ENCODE measurements at places on chromosomes 1 and 21.

DNA sequence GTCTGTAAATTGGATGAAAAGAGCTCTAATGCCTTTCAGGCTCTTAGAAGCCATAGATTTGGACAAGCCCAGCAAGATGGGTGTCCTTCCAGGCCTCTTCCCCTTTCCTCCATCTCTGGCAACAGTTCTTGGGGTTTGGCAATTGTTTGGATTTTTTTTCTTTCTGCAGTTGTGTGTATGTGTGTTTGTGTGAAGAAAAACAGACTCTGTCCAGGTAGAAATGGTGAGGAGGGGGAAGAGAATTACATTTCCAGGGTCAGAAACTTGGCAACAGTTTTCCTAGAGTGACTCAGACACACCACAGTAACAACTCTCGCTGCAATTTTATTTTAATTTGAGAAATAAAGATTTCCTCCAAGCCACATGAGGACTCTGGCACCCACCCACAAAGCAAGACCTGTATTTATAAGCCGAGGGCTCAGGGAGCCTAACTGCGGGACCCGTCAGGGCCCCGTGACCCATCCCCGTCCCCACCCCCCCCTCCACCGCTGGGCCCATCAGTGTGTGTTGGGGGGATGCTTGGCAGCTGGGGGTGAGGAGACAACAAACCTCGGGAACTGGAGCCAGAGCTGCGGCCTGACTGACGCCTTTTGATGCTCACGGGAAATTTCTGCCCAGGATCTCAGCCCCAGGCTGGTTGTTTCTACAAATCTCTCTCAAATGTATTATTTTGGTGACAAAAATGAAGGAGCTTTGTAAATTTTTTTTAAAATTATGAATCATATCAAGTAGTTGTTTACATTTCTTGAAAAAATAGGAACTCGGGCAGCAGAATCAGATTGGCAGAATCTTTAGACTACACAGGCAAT lies 4.4 kb downstream of the TMEM200B start:
- no peak for DNase-seq

DNA sequence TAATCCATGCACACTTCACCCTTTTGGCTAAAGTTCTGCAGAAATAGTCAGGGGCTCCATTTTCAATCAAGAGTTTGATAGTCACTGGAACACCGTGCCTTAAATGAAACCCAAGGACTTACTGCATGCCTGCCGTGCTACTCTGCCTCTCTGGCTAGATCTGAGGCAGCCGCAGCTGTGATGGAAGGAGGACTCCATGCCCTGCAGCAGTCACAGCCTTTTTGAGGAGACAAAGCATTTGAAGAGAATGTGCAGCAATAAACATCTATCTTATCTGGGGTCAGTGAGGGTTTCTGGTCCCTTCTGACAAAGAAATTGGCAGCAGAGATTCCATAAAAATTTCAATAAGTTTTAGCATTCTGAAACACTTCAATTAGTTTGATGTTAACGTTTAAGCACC lies 78.0 kb downstream of the BCAR3 start:
- no peak for DNase-seq

- DNase-seq: no peak
Measured at GRCh38 chr1:26020941-26021646, 481 bp upstream of the EXTL1 start.

DNA sequence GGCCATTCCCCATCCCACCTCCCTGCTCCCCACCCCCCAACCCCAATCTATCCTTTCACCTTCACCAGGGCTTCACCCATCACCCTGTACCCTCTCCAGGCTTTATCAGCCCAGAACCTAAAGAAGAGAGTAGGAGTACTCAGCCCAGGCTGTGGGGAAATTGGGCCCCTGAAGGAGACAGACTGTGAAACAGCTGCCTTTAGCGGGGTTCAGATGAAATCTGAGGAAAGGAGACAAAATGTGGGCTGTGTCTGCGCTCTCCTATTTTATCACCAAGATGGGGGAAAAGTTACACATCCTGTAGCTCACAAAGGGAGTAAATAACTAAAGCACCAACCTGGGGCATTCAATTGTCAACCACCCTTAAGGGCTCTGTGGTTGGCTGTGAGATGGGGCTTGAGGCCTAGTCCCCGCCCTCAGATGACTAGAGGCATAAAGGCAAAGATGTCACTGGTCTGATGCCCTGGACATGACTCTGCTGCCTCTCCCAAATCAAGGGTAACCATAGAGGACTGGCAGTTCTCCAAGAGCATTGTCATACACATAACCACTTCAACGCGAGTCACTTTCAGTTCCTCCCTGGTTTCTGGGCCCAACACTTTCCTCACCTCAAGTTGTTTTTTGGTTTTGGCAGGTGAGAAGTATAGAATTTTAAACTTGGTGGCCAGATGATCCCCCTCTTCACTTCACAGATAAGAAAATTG lies 30.0 kb downstream of the SLC27A3 start:
- peak; percentile 13 for DNase-seq

DNA sequence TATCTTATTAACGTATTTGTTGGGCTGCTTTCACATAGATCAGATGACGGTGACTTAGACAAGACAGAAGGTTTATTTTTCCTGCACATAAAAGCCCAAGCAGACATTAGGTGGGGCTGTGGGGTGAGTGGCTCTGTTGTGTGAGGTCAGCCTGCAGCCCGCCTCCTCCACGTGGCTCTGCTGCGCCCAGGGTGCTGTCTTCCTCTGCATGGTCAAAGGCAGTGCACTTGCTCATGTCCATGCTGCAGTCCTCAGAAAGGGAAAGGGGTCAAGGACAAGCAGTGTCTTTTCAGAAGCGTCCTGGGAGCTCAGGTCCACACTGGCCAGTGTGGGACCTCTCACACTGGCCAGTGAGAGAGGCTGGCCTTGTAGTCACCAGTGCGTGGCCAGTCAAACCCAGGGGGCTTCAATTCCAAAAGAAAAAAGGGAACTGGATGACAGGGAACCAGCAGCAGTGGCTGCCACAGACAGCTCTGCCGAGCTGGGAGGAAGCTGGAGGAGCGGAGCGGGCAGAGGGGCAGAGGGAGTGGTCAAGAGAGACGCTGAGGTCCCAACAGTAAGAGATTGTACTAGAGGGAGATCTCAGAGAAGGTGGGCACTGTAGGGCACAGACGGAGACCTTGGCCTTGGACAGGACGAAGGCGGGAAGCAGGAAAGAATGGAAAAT lies 35.9 kb upstream of the SLC45A1 start:
- no peak for DNase-seq

DNA sequence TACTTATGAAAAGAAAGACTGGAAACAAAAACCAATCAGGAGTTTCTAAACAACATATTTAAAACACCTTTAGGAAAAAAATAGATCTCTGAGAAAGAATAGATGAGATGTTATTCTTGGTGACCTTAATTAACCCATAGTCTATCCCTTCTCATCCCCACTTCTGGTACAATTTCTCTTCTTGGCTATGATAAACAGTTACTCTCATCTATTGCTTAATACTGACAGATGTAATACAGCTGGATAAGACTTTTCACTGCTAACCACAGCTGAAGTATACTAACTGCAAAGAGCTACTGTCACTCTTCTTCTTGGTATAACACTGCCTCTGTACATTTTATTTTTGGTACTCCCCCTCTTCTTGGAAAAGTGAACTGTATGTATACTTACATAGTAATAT lies 15.2 kb downstream of the EXTL2 start:
- no peak for DNase-seq

GRCh38 chr1:182802006-182802803 lies 12.6 kb downstream of the NPL start:
- DNase-seq: no peak

GRCh38 chr21:29235714-29236197 lies 63.0 kb upstream of the BACH1 start:
- no peak for DNase-seq

DNA sequence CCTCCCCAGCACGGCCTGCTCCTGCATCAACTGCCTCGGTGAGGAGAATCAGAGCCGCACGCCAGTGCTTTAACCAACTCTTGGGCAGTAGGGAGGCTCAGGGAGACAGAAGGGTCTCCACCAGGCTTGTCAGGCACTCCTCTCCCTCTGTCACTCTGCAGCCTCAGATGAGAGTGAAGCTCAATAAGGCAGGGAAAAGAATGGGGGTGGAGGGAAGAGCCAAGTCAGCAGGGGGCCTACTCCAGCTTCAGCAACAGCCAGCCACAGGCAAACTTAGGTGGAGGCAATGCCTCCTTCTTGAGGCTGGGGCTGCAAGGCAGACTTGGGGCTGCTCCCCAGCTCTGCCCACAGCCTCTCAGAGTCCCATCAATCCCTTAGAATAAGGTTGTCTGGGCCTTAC lies 51.8 kb upstream of the A3GALT2 start:
- DNase-seq: no peak

DNA sequence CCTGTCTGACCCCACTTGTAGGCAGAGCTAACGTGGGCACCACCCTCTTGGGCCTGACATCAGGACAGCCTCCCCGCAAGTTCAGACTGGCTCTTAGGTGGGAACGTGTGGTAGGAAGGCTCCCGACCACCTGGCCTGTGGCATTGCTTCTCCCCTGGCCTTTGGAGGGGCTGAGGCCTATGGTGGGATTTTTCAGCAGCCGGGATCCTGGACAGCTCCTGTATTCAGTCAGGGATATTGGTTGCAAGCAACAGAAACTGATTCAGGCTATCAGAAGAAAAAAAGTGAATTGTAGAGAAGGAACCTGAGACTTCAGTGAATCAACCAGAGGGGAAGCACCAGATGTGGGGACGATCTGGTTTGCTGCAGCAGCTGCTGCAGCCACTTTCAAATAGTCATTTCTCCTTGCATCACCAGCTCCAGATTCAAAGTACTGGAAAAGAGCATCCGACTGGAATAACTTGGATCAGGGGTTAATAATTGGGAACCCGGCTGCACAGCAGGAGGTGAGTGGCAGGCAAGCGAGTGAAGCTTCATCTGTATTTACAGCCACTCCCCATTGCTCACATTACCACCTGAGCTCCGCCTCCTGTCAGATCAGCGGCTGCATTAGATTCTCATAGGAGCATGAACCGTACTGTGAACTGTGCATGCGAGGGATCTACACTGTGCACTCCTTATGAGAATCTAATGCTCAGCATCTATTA lies 5.9 kb downstream of the RNF186 start:
- no peak for DNase-seq

DNA sequence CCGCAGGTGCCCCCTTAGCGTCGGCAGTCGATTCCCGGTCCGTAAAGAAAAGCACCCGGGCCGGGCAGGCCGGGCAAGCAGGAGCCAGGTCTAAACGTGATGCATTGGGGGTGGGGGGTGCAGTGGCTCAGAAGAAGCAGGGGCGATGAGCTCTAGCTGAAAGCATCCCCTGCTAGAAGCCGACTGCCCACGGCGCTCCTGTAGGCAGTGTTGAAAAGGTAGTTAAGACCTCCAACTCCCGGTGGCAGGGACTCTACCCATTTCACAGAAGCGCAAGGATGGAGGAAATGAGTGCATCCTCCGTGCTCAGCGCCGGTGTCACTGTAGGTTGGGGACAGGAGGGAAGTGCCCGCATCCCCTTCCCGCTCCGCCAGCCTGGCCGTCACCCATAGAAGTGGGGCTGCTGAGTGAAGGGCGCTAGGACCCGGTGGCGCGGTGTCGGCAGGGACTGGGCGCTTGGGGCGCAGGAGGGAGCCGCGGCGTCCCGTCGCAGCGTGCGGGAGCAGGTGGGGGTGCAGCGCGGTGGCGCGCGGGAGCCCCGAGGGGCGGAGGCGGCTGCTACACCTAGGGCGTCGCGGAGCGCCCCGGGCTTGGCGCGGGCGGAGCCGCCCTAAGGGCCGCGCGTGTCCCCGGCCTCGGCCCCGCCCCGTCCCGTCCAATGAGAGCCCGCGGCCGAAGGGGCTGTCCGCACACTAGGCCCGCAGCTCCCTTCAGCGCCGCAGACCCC lies at the start of gene WNT2B:
WNT2B (plus strand) TSS at position 688 of the 727 bp plus-strand sequence. CDS start 298 bp downstream, outside the sequence.
- DNase-seq: no peak

GRCh38 chr1:160800645-160801408 lies 4.9 kb downstream of the LY9 start:
- no peak for DNase-seq

- DNase-seq: no peak
Measured at GRCh38 chr1:31517301-31517700, 59.0 kb upstream of the TINAGL1 start.

DNA sequence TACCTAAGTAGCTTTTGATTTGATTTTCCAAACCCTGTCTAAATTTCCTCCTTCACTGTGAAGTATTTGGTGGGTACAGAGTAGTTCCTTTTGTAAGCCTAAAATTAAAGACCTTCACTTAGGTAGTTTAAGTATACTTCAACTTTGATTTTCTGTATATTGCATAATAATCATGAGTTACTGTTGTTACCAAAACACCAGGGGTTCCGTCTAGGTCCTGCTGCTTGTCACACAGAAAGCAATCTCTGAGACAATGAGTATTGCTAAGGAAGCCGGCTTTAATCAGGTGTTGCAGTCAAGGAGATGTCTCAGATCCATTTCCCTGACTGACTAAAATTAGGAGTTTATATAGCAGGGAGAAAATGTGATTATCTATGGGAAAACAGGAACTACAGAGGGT lies 15.3 kb downstream of the RPS6KC1 start:
- no peak for DNase-seq

DNA sequence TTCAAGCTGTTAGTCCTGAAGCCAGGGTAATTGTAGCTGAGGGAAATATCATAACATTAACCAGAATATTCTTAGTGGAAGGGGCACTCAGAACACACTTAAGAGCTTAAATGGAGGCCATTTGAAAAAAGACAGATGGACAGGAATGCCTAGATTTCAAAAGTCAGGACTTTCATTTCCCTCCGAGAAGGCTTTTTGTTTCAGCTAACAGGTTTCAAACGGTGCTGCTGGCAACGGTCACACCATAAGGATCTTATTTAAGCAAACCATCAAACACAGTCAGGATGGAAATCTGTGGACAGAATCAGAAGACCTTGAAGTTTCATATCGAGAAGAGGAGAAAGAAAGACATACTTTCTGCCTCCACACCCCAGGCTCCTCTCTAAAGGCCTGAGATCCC lies 70.1 kb downstream of the SLC66A1 start:
- no peak for DNase-seq

- no peak for DNase-seq
Measured at GRCh38 chr1:923131-923990, at the start of gene SAMD11. Gene SAMD11 (plus strand): TSS chr1:923923. CDS start chr1:924432, 509 bp downstream.

DNA sequence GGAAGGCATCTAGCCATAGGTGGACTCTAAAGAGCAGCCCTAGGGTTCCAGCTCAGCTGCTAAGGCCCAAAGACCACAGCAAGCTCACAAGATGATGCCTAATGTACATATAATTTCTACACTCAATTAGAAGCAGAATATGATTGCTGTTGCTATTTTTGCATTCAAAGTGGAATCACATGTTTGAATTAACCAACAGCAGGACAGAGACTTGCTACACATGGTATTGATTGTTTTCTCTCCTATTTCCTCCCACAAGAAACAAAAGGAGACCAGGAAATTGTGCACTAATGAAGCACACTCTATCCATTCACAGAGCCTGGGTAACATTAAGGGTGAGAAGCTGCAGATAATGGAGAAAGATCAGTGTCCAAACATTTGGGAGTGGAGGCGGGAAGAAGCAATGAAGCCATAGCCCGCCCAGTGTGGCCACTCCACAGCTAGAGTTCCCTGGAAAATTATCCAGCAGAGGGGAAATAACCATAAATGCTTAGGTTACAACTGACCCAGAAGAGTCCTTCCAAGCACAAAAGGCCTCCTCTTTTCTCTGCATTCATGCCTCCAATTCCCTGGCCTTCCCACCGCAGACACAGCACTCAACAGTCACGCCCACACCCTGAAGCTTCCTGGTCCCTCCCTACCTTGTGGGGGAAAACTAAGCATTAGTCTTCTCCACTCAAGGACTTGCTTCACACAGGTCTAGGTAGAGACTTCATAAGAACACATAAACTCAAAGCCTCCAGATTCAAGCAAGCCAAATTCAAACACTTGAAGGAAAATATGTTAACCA lies 7.5 kb downstream of the CNN3 start:
- no peak for DNase-seq

All from stimulated activated CD8-positive, alpha-beta memory T cell treated with anti-CD3 and anti-CD28 coated beads, Interleukin-4, amount 100 ng/mL, for 4 hours (primary cell).